Right ventricle myocardium superior (tissue), 1 donor: ENCODE measurements at places on chromosomes 13 and 19. TPM values are rescaled to one million over a fixed set of nuclear protein-coding genes. Genes with fewer than 3 reads are reported as not detected.

- no peak for DNase-seq
Measured at GRCh38 chr13:70107125-70107497, 515 bp upstream of the ATXN8OS start.

Gene ZNF417
- 10.0 TPM for total RNA-seq

Gene FCHO1
- total RNA-seq: 0.75 TPM

Gene PGLYRP2
- not detected for total RNA-seq
